ENCODE measurements at places on chromosomes 3 and 15.

DNA sequence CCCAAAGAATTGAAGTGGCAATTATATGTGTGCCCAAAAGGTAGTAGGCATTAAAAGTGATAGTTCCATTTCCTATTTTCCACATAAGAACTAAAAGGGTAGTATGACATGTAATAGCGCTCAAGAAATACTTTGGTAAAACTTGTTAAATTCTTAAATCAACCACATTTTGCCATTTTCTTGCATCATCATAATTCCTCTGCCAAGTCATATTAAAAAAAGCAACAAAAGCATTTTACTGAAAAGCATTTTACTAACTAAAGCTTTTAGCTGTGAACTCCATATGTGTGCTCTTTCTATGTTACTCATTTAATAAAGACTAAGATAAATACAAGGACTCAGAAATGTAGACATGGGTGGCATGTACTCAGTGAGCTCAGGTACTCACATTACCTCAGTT lies 70.1 kb downstream of the GPR160 start:
- DNase-seq: peak; percentile 14

- DNase-seq: no peak
These were observed 557.2 kb downstream of the TUSC7 start for GRCh38 chr3:117266806-117267205.

GRCh38 chr3:61132062-61132461 lies 119.2 kb downstream of the FHIT start:
- no peak for DNase-seq

DNA sequence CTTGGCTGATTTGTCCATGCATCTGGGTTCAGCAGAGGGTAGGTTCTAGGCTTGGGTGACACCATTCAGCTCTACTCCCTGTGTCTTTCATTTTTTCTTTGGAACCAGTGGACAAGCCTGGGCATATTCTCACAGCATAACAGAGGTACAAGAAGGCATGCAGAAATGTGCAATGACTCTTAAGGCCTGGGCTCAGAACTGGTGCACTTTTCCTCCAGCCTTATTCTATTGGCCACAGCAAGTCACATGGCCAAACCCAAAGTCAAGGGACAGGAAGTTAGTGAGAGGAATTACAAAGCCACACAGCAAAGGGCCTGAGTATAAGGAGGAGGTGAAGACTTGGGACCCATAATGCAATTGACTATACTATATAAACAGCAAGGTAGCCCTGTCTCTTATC lies 200.9 kb upstream of the CTDSPL start:
- DNase-seq: no peak

GRCh38 chr3:125477701-125478100 lies 42.3 kb downstream of the SNX4 start:
- no peak for DNase-seq

DNA sequence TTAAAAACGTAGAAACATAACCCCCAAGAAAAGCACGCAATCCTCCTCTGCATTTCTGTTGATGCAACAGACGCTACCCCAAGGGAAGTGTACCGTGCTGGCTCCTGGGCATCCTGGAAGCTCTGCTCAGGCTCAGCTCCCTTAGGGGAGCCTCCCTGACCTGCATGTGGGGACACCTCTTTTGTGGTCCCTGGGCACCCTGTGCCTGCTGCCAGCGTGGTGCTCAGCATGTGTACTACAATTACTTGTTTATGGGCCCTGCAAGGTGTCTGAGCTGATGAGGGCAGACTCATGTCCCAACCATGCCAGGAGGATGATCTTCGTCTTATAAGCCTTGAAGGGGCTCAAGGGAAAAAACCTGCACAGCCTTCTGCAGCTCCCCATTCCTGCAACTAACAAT lies 18.3 kb downstream of the EHD4 start:
- no peak for DNase-seq

DNA sequence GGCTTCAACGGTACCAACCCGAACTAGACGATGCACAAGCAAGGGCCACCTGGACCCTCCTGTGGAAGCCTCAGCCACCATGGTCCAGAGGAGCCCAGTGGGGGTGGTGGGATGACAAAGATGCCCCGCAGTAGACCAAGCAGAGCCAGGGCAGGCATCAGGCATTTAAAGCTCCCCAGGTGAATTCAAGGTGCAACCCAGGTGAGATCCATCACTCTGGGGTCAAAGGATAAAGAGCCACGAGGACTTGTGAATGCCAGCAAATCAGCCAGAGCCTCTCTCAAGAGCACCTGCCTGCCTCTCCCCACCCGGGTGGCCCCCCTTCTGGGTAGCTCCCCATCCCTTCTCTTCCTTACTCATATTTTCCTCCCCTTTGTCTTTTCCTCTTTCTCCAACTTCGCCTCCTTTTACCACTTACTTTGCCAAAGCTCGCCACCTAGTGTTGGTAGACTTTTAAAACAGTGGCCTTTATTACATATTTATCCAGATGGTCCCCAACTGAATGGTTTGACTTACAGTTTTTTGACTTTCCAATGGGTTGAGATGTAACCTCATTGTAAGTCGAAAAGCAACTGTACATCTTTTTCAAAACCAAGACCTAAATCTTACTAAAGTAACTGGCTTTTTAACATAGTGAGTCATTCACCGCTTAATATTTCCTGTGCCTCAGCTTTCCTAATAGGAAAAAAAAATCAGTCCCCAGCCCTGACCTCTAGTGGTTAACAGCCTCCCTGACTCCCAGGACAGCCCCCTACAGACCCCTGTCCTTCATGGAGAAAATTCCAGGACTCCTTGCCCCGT lies 18.8 kb downstream of the PLA2G4F start:
- peak; percentile 81 for DNase-seq

DNA sequence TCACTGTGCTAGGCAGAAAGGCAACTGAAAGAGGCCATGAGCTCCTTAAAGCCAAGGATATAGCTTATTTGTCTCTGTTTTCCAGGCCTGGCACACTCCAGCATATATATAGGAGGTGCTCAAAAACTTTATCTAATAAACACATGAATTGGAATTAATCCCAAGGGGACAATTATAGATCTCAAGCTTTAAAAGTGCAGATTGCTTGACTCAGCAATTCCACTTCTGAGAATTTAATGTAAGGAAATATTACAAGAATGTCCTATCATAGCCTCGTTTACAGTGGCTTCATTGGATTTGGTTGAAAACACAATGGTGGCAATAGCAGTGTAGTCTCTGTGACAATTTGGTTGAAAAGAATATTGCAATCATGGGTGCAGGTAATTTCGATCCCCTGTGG lies 267.3 kb downstream of the SHQ1 start:
- DNase-seq: no peak

- peak; percentile 42 for DNase-seq
These were observed 159.0 kb downstream of the FRMD5 start for GRCh38 chr15:44035781-44036699.

- no peak for DNase-seq
These were observed 796.6 kb upstream of the ROBO1 start for GRCh38 chr3:80564391-80564790.

DNA sequence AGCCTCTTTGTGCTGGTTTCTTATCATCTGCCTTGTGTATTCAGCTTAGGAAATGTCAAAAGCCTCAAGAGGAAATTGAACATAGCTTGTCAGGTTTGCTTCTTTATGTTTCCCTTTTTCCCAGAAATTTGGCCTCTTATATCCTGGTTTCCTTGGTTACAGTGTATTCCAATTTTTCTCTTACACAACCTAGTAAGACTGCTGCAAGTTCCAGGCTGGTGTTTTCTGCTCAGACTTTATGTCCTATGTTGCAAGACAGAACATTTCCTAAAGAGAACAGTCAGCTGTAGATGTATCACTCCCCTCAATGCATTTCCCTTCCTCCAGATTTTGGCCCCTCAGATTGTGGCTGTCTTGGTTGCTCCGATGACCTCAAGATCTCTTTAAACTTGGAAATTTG lies 102.5 kb downstream of the SH3GL3 start:
- no peak for DNase-seq

- no peak for DNase-seq
These were observed 47.0 kb downstream of the OCA2 start for GRCh38 chr15:28051955-28052633.

- DNase-seq: no peak
These were observed 6.3 kb downstream of the PLCD1 start for GRCh38 chr3:38022896-38023709.

DNA sequence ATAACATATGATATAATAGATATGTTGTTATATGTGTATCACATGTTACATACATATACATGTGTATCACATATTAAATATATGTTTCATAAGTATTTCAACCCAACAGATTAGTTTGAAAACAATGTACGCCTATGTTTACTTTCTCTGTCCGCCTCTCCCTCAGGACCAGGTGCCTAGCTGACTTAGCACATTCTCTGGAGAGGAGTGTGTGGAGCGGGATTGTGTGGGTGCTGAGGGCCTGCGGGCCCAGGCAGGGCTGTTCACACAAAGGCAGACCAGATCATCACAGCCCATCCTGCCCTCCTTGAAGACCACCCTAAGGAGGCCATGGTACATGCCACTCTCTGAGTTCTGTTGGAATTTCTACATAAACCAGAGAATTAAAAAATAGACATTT lies 81.0 kb downstream of the PLXNA1 start:
- no peak for DNase-seq

- no peak for DNase-seq
These were observed 329.3 kb downstream of the TBL1XR1 start for GRCh38 chr3:176867681-176868663.

GRCh38 chr3:71512000-71512399 lies 71.5 kb downstream of the FOXP1 start:
- DNase-seq: no peak

- DNase-seq: peak; percentile 82
These were observed 76.8 kb upstream of the HRH1 start for GRCh38 chr3:11077466-11077865.

DNA sequence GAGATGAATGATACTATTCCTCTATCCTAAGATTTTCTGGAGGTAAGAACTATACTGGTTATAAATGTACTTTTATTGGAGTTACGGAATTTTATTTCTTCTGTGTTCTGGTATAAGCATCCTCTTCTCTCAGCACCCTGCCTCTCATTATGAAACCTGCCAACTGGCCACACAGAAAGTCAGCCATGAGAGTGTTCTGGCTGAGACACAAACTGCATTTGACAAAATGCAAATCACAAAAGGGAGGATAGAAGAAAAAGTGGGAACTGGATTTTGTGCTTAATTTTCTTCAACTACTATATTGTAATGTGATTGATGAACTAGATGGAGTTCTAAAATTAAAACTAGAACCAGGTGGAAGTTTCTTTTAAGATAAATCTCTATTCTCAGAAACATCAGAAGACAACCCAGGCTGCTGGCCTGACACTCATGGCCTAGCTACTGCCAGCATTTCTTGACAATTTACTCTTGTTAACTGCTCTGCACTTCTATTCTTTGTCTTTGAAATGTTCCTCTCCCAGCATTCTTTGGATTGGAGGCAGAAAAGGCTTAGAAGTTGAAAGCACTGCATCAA lies 143.1 kb downstream of the WDR76 start:
- no peak for DNase-seq

Measured in GM23248 (cell line).